ENCODE measurements at places on chromosomes 12 and 14.

DNA sequence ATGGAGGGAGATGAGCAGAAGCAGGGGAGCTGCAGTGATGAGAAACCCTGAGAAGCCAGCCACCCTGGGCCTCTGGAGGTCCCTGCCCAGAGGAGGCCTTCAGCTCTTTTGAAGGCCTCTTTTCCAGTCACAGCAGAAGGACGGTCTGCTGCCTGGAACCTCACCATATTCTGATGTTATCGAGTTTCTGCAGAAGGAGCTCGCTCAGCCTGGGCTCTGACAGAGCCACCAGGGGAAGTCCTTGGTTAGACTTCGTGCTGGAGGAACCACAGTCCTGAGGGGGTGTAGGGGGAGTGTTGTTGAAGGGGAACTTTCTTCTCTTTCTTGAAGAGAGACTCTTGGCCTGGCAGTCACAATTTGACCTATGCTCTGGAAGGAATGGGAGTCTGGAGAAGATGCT lies 25.1 kb upstream of the BATF start:
- DNase-seq: no peak

DNA sequence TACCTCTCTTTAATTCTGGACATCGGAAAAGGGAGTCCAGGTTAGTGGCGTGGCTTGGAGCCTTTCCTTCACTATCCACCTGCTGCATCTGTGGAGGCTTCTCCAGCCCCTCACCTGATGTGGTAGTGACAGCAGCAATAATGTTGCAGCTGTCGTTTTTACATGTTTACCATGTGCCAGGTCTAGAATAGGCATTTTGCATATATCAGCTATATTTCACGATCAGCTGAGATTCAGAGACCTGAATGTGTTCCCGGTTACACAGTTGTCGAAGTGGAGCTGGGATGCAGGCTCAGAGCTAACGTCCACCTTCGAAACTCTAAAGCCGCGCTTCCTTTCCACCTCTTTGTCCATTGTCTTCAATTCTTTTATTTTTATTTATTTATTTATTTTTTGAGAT lies 91.0 kb downstream of the BORCS5 start:
- DNase-seq: no peak

- no peak for DNase-seq
These were observed 55.6 kb upstream of the PTPRB start for GRCh38 chr12:70692681-70693288.

- no peak for DNase-seq
These were observed 101.7 kb downstream of the BICD1 start for GRCh38 chr12:32208355-32208754.

DNA sequence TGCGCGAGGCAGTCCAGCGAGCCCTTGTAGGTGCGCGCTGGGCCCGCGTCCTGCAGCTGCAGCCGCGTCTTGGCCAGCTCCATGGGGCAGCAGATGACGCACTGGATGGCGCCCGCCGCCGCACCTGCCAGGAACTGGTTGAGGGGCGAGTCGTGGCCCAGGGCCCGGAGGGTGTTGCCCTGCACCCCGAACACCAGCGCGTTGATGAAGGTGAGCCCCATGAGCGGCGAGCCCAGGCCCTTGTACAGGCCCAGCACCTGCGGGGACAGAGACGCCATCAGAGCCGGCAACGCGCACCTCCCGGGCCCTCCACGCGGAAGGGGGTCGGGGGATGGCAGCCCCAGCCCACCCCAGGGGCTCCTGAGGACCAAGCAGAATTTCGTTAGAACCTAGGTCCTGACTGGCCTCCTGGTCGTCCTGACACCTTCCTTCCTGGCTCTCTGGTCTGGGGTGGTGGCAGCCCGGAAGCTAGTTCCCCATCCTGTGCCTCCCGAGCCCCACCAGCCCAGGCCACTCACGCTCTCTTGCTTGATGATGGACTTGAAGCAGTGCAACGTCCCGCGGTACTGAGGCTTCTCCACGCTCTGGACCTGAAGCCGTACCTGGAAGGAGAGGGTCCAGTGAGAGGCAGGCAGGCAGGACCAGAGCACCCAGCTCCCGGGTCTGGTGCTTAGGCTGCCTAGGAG lies 13.3 kb downstream of the SLC25A29 start:
- no peak for DNase-seq

GRCh38 chr12:79652521-79652920 lies 38.2 kb downstream of the PAWR start:
- no peak for DNase-seq

GRCh38 chr12:47590771-47591360 lies 115.0 kb downstream of the RPAP3 start:
- no peak for DNase-seq

- DNase-seq: no peak
These were observed 82.2 kb downstream of the PAPOLA start for GRCh38 chr14:96584199-96584906.

GRCh38 chr12:110281549-110282299 lies 677 bp downstream of the ATP2A2 start:
- peak; percentile 11 for DNase-seq

- no peak for DNase-seq
These were observed 1.3 kb downstream of the PNP start for GRCh38 chr14:20470603-20470901.

- no peak for DNase-seq
These were observed 11.6 kb downstream of the TEDC1 start for GRCh38 chr14:105502446-105503295.

DNA sequence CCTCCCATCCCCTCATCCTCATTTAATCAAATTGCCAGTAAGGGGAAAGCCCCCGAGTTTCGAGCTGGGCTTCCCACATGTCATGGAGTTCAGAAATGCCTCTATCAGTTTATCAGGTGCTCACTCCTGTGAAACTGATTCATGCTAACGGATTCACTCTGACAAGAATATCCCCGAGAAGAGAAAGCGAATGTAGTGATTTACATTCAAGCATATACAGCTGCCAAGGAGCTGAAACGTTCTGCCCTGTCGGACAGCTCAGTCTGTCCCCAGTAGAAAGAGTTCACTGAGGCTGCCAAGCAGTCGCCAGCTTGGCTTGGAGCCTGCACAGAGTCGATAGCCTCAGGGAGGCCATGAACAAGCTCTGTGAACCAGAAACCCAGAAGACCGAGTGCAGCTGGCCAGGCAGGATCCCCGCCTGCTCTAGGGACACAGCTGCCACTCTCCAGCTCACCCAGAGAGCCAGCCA lies 88.4 kb downstream of the TMCC3 start:
- no peak for DNase-seq

GRCh38 chr12:106139422-106140171 lies 843 bp upstream of the NUAK1 start:
- DNase-seq: no peak

GRCh38 chr14:51394384-51394783 lies 154.3 kb downstream of the TMX1 start:
- no peak for DNase-seq

GRCh38 chr12:126038434-126038833 lies 973.2 kb downstream of the AACS start:
- DNase-seq: no peak

GRCh38 chr14:103749452-103749851 lies 33.8 kb downstream of the ZFYVE21 start:
- no peak for DNase-seq

DNA sequence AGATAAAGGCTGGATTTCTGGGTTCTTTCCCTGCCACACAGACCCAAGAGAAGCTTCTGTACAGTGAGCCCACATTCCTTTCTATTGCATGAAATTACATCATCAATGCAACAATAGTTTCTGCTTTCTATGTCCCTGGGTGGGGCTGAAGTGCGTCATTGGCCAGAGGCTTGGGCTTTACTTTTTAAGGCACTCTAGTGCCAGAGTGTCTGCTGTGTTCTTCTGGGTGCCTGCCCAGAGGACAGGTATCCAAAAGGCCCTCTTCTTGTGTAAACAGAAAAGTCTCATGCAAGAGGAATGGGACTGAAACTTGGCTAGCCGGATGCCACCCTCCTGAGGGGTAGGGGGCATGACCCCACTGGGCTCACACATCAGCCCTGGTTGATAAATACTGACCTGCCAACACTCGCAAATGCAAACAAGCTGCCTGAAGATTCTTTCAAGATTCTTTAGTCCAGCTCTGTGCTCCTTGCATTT lies 5.9 kb downstream of the KRT86 start:
- no peak for DNase-seq

- DNase-seq: no peak
These were observed 22.8 kb downstream of the ATF1 start for GRCh38 chr12:50786498-50787231.

- no peak for DNase-seq
These were observed 49.5 kb downstream of the SOCS2 start for GRCh38 chr12:93621986-93622385.

DNA sequence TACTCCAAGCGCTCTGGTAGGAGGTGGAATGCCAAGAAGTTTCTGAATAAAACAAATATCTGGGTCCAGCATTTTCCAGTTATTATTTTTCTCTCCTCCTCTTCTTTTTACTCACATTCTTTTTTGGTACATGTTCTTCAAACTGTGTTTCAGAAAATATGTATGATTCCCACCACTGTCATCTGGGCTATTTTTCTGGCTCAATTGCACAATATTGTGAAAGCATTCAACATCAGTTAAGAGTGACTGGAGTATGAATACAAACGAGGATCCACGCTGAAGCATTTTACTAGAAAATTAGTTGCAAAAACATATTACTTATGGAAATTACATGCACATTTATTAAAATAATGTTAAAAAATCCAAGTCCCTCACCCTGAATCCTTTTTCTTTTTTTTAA lies 61.5 kb downstream of the KCNMB4 start:
- no peak for DNase-seq

- no peak for DNase-seq
These were observed 579.0 kb downstream of the LRFN5 start for GRCh38 chr14:42185718-42186117.

GRCh38 chr12:57712701-57713100 lies 18.8 kb downstream of the OS9 start:
- no peak for DNase-seq

- no peak for DNase-seq
These were observed 39.0 kb downstream of the MNAT1 start for GRCh38 chr14:60773558-60773957.

GRCh38 chr12:91441246-91441645 lies 258.6 kb upstream of the DCN start:
- DNase-seq: no peak

- no peak for DNase-seq
These were observed 344.0 kb downstream of the PDZRN4 start for GRCh38 chr12:41532072-41532471.

DNA sequence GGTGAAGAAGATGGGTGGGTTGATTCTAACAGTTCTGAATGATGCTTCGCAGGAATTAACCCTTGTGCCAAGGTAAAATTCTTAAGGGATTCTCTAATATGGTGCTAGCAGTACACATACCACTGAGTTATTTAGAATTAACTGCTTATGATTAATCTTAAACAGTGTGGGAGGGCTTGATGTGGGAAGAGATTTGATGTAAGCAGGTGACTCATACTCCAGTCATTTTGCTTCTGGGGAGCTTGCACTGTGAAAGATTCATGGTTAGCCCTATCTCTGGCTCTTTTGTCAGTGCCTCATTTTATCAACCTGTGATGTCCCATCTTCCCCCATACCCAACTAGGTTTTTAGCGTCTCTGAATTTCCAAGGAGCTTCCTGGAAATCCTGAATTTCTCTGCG lies 83.8 kb downstream of the NRXN3 start:
- no peak for DNase-seq

- no peak for DNase-seq
These were observed 273.1 kb upstream of the RGS6 start for GRCh38 chr14:71659159-71659558.

DNA sequence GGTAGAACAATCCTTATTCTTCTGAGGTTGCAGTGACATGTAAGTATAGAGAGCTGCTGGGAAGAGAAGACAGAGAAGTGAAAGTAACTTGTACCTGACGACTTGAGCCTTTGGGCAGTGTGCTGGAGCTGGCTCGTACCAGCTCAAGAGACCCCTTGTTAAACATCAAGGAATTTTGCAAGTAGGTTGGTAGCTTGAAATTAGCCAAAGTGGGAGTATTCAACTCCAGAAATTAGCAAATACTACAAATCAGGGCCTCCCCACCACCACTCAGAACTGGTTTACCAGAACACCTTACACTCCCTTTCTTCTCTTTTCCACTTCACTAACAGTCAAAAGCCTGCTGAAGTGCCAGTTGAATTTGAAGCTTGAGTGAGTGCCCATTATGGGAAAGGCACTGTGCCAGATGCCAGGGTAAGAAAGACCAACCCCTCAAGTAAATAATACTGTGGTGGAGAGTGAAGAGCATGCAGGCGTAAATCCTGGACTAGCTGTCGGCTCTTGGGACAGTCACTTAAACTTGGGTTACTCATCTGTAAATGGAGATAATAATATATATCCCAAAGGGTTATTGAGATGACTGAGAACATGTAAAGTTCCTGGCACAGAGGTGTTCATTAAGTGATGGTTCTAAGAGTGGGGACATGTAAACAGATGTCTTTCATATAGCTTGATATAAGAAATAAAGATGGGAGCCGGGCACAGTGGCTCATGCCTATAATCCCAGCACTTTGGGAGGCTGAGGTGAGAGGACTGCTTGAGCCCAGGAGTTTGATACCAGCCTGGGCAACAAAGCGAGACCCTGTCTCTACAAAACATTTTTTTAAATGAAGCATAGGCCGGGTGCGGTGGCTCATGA lies 27.0 kb upstream of the EID3 start:
- DNase-seq: no peak

DNA sequence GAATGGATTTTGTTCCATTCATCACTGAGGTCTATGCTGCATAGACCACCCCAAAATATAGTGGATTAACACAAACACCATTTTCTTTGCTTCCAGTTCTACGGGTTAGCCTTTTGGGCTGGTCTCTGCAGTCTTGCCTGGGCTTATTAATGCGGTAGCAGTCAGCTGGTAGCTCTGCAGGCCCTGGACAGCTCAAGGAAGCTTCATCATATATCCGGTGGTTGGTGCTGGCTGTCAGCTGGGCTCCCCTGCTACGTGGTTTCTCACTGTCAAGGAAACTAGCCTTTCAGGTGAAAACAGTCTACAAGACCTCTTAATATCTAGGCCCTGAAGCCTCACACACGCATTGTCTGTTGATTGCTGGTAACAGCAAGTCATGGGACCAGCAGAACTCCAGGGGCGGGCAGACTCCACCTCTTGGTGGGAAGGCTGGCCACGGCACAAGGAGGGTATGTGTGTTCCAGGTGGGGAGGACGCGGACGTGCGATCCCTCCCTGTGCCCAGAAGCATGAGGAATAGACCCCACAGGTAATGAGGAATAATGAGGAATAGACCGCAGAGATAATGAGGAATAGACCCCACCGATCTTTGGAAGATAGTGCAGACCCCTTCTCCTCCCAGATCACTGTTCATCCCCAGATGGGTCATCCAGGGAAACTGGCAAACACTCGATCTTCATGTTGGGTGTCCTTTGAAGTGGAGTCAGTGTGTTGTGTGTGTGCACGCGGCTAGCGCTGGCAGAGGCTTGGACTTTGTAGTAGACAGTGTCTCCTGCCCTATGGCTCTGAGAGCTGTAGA lies 13.3 kb downstream of the TSPAN9 start:
- no peak for DNase-seq

DNA sequence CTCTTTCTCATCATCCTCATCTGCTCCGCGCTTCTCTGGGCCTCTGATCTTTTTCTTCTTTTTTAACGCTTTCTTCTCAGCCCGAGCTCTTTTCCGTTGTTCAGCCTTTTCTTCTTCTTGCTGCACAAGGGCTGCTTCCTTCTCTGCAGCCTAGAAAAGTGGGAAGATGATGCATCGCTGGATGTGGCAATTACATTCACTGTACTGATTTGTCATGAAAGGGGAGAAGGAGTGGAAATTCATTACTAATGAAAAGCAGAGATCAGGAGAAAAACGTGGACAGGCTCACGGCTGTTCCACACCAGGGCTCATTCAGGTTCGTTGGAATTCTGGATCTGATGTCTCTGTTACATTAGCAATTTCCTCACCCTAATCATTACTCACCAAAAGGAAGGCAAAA lies 15.1 kb downstream of the FICD start:
- no peak for DNase-seq

GRCh38 chr12:112182499-112182898 lies 57.1 kb downstream of the TRAFD1 start:
- no peak for DNase-seq
